ENCODE measurements at places on chromosomes 11 and 22.

- peak; percentile 56 for DNase-seq
These were observed at the start of the genes NLRP14 and ZNF214 for GRCh38 chr11:7020183-7020917. Gene NLRP14 (plus strand): TSS chr11:7020479. CDS start chr11:7038587, 18,108 bp downstream. Gene ZNF214 (minus strand): TSS chr11:7020346. CDS start chr11:7002835, 17,511 bp downstream.

- DNase-seq, result no peak
These were observed 62.4 kb downstream of the NELL1 start for GRCh38 chr11:20731676-20732215.

DNA sequence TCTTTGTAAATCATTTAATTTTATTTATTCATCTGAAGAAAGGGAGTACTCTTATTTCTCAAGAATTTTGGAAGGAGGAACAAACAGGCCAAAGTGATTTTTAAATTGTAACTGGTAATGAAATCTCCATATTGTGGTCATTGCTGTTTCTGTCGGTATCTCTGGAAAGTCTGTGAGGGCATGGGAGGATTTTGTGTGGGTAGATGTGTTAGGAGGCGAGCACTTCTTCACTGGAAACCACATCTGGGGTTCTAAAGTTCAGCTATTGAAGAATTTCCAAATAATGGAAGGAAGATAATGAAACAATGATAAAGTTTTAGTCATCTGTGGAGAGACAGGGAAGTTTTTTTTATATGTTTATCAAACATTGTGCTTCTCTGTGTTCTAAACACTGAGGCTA lies 6.6 kb downstream of the TRIM34 start:
- DNase-seq, result no peak

DNA sequence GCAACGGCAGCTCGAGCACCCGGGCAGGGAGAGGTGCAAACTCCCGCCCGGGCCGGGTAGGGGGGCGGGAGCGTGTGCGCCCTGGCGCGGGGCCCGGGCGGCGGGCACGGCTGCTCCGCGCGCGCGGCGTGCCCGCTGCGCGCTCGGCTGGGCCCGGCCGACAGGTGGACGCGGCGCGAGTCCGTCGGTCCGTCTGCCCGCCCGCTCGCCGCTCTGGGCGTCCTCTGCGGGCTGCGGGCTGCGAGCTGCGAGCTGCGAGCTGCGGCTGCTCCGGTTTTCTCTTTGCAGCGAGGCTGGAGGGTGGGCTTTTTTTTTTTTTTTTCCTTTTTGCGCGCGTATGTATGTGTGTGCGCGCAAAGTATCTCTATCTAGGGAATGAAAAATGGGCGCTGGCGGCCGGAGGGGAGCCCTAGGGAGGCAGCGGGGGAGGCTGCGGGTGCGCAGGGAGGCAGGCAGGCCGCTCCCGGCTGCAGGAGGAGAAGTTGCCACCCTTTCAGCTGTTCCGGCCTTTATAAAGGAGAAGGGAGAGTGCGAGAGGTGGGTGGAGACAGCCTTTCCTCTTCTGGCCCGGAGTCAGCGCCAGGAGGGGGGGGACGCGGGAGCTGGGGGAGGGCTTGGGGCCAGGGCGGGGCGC lies at the start of gene PDGFB:
Gene PDGFB (minus strand): TSS at position 487 of the 634 bp plus-strand sequence. CDS start 1,019 bp downstream, outside the sequence.
- no peak for DNase-seq

GRCh38 chr11:88194990-88195389 lies 19.7 kb upstream of the RAB38 start:
- DNase-seq, result no peak

DNA sequence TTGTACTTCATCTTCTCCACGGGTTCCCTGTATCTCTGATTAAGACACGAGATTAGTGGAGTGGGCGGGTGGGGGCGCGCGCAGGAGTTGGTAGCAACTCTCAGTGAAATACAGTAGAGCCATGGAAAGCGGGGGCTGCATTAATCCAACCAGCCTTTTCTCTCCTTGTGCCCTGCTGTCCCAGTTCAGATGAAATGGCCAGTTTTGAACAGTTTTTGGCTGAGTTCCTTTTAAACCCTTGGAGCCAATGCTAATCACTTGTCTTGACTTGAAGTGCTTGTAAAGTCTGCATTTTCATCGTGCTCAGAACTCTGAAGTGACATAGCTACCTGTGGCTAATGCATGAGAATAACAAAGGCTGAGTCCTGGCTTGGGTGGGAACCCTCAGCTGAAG lies 734 bp upstream of the TMEM123 start:
- no peak for DNase-seq

DNA sequence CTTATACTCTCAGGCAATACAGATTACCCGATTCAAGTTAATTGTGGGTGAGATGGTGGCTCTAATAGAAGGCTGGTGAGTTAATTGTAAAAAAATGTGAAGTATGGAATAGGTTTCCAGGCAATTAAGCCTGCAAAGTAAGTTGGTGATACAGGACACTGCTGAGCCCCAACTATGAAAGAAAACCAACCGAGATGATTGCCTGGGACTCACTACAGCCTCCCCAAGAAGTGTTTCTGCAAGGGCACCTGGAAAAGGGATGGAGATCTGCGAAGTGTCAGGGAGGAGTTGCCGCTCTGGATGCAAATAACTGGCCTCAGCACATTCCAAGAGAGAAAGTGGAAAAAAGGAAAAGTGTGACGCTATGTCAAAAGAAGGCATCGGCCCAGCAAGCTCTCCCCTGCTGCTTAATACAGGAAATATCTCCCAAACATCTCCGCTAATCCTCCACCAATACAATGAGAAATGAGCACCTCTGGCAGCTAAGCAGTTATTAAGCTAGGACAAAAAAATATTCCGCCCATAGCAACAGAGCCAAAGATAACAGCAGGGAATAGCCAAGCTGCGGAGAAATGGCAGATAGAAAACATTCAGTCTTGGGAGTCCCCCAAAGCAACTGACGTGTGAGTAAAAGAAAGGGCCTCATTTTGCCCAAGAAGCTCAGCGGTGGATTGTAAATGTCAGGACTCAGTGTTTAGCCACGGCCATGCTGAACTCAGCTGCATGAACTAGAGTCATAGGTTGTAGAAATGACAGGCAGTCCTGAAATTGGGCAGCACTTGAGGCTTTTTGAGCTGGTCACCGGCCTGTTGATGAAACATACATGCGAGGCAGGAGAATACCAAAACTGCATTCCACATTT lies 133.7 kb downstream of the SNX19 start:
- no peak for DNase-seq

GRCh38 chr22:25078591-25078990 lies 121.1 kb upstream of the CRYBB3 start:
- DNase-seq, result no peak

GRCh38 chr22:24325105-24325757 lies 54.6 kb downstream of the SPECC1L start:
- DNase-seq, result no peak

- no peak for DNase-seq
These were observed 60.9 kb downstream of the TRIM44 start for GRCh38 chr11:35723493-35723892.

- no peak for DNase-seq
These were observed 69.0 kb upstream of the ZBED5 start for GRCh38 chr11:10926801-10927211.

GRCh38 chr11:33735271-33736147 lies 714 bp downstream of the CD59 start:
- no peak for DNase-seq

DNA sequence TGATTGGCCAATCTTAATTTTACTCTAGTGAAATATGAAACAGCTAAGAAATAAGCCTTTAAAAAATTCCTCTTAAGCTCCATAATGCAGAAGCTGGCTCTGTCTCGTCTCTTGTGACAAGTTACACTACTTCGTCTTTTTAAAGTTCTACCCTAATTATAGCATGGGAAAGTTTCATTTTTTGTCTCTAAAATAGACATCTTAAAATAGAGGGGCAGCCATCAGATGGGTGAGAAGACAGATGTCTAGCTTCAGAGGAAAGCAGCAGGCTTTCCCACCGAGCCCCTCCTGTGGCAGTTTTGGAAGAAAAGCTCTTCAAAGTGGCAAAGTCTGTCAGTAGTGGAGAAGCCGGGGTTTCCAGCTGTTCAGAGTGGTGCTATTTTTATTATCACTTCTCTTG lies 39.5 kb downstream of the XRRA1 start:
- no peak for DNase-seq

DNA sequence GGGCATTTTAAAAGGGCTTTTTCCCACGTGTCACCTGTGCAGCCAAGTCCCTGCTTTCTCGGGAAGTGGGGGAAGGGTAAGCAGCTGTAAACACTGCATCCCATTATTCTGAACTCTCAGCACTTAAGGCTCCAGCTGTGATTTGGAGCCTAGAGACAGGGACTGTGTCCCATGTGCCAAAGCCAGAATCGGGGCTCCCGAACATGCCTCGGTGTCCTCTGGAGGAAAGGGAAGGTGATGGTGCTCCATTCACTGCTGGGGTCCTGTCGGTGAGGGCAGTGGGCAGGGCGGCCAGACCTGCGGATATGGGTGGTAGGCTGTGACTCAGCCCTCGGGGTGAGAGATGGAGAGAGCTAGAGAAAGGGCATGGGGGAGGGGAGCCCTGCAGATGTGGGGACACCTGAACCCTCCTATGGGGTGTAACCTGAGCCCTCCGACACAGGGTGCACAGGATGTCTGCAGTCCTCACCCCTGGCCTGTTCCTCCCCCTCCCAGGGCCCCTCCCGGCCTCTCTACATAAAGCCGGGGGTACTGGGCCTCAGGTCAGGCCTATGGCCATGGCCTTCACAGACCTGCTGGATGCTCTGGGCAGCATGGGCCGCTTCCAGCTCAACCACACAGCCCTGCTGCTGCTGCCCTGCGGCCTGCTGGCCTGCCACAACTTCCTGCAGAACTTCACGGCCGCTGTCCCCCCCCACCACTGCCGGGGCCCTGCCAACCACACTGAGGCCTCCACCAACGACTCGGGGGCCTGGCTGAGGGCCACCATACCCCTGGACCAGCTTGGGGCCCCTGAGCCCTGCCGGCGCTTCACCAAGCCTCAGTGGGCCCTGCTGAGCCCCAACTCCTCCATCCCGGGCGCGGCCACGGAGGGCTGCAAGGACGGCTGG lies 31.8 kb downstream of the CAPN1 start:
- no peak for DNase-seq

DNA sequence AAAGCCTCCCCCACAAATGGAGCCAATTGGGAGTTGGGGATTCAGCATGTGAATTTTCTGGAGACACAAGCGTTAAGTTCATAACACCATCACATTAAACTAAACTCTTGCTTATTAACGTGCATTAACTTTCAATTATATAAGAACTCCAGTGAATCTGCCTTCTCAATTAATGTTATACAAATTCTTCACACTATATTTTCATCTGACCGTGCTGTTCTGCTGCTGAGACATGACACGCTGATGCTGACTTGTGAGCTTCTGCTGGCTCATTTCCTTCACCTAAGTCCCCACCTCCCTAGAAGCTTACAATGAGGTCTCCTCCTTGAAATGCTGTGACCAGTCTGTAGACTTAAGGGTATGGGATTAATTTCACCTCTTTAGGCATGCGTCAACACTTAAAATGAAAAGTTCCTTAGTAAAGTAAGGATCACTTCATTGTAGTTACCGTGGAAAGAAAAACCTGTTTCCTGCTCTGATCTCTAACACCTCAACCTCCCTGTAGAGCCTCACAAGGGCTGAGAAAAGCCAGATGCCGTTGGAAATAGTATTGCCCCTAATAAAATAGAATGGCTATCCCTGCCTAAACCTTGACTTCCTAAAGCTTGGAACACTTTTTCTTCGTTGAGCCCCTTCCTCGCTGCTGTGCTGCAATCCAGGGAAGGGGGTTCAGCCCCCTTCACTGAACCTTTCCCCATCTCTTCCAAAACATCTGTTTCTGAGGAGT lies 2.2 kb downstream of the HBG2 start:
- no peak for DNase-seq

DNA sequence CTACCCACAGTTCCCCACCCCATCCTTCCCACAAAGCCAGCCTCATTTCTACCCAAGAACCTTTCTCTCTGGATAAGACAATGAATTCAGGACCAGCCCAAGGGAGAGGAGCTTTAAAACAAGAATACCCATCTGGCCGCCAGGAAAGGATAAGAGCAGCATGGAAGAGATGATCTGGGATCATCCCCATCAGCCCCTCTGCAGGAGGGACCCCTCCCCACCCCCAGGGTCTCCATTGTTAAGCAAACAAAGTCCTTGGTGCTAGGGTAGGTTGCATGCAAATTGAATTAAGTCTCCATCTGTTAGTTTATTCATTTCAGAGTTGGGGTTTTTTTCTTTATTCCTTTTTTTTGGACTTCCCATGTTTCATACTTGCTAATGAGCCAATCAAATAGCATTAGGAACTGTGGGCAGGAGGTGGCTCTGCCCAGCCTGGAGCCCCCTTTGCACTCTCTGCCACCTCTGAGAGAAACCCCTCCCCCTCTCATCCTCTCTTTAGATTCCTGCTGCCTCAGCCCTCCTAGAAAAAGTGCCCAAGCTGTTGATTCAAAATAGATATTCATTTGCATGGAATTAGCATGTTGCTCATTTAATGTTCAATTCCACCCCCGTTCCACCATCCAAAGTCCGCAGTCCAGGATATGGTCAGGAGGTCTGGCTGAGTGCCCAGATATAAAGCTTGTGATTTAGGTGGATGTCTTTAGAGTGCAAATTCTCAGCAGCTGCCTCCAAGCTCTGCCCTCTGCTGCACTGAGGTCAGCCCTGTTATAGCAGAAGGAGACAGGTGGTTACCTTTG lies 138.5 kb upstream of the NCAM1 start:
- no peak for DNase-seq

DNA sequence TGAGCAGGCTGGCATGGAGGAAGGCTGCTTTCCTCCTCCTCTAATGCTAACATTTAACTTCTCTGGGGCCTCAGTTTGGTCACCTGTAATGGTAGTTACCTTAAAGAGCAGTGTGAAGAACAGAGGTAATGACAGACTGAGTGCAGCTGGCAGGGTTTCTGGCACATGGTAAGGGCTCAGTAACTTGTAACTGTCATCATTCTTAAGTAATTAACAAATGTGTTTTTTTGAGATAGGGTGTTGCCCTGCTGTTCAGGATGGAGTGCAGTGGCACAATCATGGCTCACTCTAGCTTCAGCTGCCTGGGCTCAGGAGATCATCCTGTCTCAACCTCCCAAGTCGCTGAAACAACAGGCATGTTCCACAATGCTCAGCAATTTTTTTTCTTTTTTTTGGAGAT lies 242.0 kb upstream of the SYN3 start:
- DNase-seq, result no peak

DNA sequence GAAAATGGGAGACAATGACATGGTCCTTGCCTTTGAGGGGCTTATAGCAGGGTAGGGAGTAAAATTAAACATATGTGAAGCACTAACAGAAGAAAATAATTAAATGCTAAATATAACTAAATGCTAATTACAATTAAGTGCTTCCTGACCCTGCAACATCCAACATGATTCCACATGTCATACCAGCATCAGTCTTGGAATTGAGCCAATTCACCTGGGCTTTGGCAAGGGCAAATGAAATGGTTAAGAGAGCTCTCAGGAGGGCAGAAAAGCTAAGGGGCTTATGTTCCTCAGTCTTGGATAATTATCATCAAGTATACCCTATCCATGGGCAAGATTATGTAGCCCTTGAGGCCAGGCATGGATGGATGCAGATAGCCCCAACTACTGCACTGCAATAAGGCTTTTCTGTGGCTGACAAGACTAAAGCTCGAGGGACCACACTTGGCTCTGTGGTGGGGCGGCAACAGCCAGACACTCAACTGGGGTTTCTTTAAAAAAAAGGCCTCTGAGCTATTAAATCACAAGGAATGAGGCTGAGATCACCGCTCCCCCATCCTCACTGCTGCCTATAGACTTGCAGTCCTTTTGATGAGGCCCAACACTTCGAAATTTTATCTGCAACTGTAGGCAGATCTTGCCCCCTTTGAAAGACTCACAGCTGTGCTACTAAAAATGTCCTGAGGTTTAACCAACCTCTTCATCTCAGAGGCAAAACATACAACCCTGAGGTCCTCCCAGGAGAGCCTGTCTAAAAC lies 39.0 kb downstream of the IL18BP start:
- no peak for DNase-seq
